Activated CD8-positive, alpha-beta T cell treated with anti-CD3 and anti-CD28 coated beads for 36 hours (primary cell): ENCODE measurements at places on chromosomes 6 and 20. TPM values are rescaled to one million over a fixed set of nuclear protein-coding genes. Genes with fewer than 3 reads are reported as not detected.
A peak's percentile ranks its signal among the peaks of the same experiment; 100 is the strongest.

DNA sequence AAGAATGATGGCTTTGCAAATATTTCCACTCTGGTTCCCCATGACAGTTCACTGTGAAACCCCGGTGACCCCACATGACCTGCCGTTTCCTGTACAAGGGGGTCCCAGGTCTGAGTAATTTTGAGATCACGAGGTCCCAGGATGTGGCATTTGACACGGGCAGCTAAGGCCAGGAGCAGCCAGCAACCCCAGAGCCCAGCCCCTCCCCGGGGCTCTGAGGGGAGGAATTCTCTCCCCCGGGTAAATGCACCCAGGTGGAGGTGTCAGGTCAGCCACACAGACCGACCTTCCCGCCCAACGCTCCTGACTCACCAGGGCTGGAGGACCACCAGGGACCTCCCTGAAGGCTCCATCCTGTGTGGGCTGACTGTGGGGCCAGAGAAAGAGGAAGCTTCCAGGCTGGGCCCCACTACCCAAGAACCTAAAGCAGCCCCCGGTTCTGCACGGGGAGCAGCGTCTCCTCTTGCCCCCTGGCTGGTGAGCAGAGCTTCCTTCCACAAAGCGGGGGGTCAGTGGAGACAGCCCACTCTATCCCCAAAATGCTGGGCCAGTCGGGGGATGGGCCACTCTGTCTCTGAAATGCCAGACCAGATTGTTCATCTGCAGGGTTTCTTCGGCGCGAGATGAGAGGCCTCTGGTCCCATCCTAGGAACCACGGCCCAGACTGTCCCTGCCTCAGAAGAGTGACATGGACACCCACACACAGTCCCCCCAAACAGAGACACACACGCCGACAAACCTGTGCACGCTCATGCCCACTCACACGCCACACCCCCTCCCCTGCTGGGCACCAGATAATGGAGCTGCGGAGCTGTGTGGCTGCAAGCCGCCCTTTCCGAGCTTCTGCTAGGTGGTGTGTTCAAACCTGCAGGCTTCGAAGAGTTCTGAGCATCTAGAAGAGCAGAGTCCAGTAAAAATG lies 23.4 kb upstream of the SLCO4A1 start:
- peak; percentile 93 for DNase-seq

DNA sequence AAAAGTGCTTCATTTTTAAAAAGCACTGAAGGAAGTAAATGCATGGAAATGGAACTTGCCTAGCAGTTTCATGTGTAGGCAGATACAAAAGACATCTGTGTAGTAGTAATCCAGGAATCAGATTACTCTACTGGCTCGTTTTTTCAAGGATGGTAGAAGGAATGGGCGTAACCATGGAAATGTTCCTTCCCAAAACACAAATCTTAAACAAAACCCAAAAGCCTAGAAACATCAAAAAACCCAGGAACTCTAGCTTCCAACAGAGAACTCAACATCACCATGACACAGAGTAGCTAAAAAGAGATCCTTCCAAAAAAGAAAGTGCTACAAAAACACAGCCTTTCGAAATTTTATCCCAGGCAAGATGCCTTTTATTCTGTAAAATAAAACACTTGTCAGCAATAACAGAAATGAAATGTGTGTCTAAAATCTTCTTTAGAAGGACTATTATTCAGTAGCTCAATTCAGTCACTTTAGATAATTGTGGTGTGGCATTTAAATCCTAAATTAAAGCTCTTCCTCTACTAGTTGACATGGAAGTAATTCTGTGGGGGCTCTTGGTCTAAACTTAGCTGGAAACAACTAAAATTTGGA lies 81.7 kb downstream of the FAM217A start:
- no peak for DNase-seq

Gene BPIFB1
- total RNA-seq = not detected

Gene SEL1L2
- total RNA-seq = not detected

- DNase-seq = no peak
These were observed 37.1 kb downstream of the QRSL1 start for GRCh38 chr6:106666282-106667021.

DNA sequence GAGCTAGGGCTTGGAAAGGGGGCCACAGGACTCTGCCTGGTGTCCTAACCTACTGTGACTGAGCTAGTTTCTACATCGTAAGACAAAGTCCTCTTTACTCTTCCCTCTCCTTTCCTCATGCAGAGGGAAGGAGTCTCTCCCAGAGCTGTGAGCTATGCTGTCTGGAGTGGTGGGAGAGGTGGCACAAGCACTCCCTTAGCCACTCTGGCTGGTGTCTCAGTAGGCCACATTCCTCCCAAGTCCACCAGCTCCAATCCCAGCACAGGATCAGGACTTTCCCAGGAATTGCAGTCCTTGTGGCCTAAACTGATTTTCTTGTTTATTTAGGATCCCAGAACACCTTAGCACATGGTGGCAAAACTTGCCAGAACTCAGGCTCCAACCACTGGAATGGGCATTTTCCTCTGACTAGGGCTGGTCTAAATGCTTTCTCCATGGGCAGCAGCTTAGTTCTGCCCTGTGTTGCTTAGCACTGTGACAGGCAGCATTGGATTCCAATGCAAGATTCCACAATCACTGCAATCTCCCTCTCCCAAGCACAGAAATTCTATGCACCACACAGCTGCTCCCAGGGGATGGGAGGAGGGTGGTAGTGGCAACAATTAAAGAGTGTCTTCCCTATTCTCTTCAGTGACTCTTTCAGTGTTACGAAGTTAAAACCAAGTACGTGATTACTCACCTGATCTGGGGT lies 733.3 kb downstream of the HACE1 start:
- DNase-seq = no peak

Gene CGA
- not detected for total RNA-seq

Gene KHDRBS2
- total RNA-seq = not detected

GRCh38 chr20:47544852-47545251 lies 43.2 kb downstream of the NCOA3 start:
- DNase-seq = no peak

DNA sequence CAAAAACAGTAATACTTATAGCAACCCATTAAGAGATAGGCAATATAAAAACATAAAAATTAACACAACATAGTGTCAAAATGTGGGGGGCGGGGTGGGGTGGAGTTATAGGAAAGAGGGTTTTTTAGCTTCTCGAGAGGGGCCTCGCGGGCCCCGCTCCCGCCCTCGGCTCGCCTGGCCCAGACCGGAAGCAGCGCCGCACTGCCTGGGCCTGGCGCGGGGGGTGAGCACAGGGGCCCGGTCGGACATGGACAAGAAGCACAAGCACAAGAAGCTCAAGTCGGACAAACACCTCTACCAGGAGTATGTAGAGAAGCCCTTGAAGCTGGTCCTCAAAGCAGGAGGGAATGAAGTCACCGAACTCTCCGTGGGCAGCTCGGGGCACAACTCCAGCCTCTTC lies 53.4 kb downstream of the REV3L start:
- no peak for DNase-seq

Gene GJA10
- not detected for total RNA-seq

Gene DEFB132
- total RNA-seq = not detected

- peak; percentile 79 for DNase-seq
These were observed 2.0 kb downstream of the SPAG4 start for GRCh38 chr20:35617397-35618262.

DNA sequence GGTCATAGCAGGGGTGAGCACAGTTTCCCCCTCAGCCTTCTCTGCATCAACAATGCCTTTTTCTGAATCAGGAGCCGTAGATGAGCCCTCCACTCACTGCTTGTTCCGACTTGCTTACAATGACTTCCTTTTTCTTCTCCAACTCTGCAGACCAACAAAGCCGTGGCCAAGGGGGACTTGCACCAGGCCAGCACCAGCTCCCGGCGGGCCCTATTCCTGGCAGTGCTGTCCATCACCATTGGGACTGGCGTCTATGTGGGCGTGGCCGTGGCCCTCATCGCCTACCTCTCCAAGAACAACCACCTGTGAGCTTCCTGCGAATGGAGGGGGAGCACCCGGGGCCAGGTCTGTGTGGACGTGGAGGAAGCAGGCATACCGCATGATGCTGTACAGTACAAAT lies 195.8 kb downstream of the SYNDIG1 start:
- no peak for DNase-seq

Gene LGSN
- total RNA-seq = not detected

Gene GLP1R
- total RNA-seq = 0.81 TPM

Gene CST1
- not detected for total RNA-seq

DNA sequence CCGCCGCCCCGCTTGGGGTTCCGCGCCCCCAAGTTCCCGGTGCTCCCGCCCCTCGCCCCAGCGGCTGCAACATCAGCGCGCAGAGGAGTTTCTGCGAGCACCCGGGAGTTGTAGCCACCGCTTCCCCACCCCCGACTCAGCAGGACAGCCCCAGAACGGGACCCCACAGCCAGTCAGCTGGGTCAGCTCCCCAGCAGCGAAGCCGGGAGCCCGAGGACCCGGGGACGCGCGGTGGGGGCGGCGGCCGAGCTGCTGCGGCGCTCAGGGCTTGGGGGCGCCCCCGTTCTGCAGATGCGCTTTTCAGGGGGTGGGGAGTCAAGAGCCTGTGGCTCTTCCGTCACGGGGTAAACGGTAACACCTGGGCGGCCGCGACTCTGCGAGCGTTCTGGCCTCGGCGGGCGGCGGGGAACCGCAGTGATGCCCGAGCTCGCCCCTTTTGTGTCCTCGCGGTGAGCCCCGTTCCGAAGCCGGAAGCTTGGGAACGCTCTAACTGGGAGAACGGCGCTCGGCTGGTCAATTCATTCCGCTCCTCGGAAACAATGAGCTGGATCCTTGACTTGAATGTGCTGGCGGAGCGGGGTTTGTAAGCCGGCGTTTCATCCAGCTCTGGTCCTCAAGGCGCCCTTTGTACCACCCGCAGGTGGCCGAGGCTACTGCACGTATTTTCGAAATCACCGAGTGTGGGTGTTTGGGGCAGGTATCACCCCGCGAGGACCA lies 774 bp downstream of the PLEKHG1 start:
- DNase-seq = peak; percentile 88

- no peak for DNase-seq
These were observed 730.7 kb downstream of the RFPL4B start for GRCh38 chr6:113077794-113078193.

Gene ANKEF1
- 0.58 TPM for total RNA-seq
